Progenitor cell of endocrine pancreas (in vitro differentiated cells): ENCODE measurements at places on chromosomes 11 and 22. TPM values are rescaled to one million over a fixed set of nuclear protein-coding genes. Genes with fewer than 3 reads are reported as not detected.

The MRTFA gene
- total RNA-seq = 54.4 and 61.9 TPM in 2 replicates

The IL18 gene
- 1.4 and 2.9 TPM in 2 replicates for total RNA-seq

The SERHL2 gene
- total RNA-seq = 0.69 and 1.0 TPM in 2 replicates

The RRP8 gene
- 18.8 and 21.7 TPM in 2 replicates for total RNA-seq

The H19 gene
- 17,961 and 19,743 TPM in 2 replicates for total RNA-seq

The BATF2 gene
- 0.53 and 0.58 TPM in 2 replicates for total RNA-seq

The CLDN5 gene
- not detected in 2 replicates for total RNA-seq

The MS4A8 gene
- total RNA-seq = 5.1 and 6.0 TPM in 2 replicates

The CRYBB3 gene
- 0.49 and 1.0 TPM in 2 replicates for total RNA-seq

The LMNTD2 gene
- total RNA-seq = 15.6 and 19.3 TPM in 2 replicates

The PGA5 gene
- 0.60 and 0.69 TPM in 2 replicates for total RNA-seq

The BTG4 gene
- total RNA-seq = not detected in 2 replicates

The GLB1L2 gene
- 11.7 and 11.9 TPM in 2 replicates for total RNA-seq

The CNIH2 gene
- 21.3 and 21.7 TPM in 2 replicates for total RNA-seq

The OPCML gene
- total RNA-seq = 0.82 and 1.7 TPM in 2 replicates

The EWSR1 gene
- 442 and 443 TPM in 2 replicates for total RNA-seq

The CYTH4 gene
- total RNA-seq = not detected in 2 replicates

The SLC5A12 gene
- total RNA-seq = 3.6 and 3.9 TPM in 2 replicates

The PCSK7 gene
- 59.4 and 62.3 TPM in 2 replicates for total RNA-seq

The PPME1 gene
- total RNA-seq = 44.6 and 45.9 TPM in 2 replicates

The APOL1 gene
- total RNA-seq = 0.12 TPM in 1 of 2 replicates, not detected in the other

The NNMT gene
- total RNA-seq = 2.4 and 2.8 TPM in 2 replicates

The TMEM191C gene
- total RNA-seq = 4.1 and 5.1 TPM in 2 replicates

The HBD gene
- total RNA-seq = not detected in 2 replicates

The MPEG1 gene
- not detected in 2 replicates for total RNA-seq

The KRTAP5-5 gene
- total RNA-seq = not detected in 2 replicates

The RIBC2 gene
- total RNA-seq = 6.7 and 7.0 TPM in 2 replicates

The KCNQ1OT1 gene
- total RNA-seq = 18.0 and 18.7 TPM in 2 replicates

The ELFN2 gene
- 0.36 and 0.44 TPM in 2 replicates for total RNA-seq

The SMC1B gene
- total RNA-seq = not detected in 2 replicates

The HORMAD2 gene
- total RNA-seq = not detected in 2 replicates

The FGF4 gene
- total RNA-seq = not detected in 2 replicates

The GGTLC3 gene
- 0.55 TPM in 1 of 2 replicates, not detected in the other for total RNA-seq

The GPR83 gene
- total RNA-seq = 0.31 and 0.62 TPM in 2 replicates

The OR5B2 gene
- total RNA-seq = not detected in 2 replicates

The MS4A3 gene
- total RNA-seq = not detected in 2 replicates
